Activated CD4-positive, alpha-beta T cell treated with anti-CD3 and anti-CD28 coated beads, Interleukin-10, Interleukin-2, amounts not matched to agents 100 ng/mL and 50 ng/mL, durations not matched to agents 16 hours and 8 hours (primary cell): ENCODE measurements at places on chromosomes 1 and 21.

DNA sequence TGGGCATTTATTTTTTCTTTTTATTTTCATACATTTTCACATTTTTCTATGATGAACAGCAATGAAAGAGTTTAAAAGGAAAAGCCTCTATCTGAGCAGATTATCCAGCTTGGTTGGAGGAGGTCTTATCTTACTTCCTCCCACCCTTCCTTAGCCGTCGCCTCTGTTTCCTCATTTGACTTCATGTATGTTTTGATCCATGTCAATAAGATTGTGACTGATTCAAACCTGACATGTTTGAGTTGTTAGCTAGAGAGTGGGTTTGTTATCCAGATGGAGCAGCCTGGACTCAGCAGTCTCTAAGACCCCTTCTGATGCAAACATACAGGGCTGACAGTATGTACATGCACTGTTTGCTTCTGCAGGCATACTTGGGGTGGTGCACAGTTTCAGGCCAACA, 31.2 kb downstream of the MACO1 start:
- no peak for DNase-seq

- no peak for DNase-seq
Measured at GRCh38 chr1:19605967-19606366, 38.1 kb upstream of the NBL1 start.

- no peak for DNase-seq
Measured at GRCh38 chr1:22365331-22366295, 86.0 kb upstream of the ZBTB40 start.

DNA sequence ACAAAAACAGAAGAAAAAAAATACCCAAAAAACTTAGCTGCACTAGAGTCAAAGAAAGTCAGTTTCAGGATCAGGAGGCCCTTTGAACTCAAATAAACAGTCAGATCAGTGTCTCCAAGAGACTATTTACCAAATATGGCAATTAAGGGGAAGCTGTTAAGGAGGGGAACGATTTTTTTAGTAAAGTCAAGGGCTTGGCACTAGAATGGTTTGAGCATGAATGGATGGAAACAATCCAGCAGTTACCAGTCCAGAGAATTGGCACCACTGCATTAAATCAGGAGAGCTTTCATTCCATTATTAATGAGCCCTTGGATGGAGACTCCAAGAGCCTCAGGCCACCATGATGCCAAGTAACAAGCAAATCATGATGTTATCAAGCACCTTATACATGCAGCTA, 7.2 kb downstream of the TRAPPC3 start:
- DNase-seq = no peak

GRCh38 chr1:6969106-6969505, 183.9 kb downstream of the CAMTA1 start:
- no peak for DNase-seq

DNA sequence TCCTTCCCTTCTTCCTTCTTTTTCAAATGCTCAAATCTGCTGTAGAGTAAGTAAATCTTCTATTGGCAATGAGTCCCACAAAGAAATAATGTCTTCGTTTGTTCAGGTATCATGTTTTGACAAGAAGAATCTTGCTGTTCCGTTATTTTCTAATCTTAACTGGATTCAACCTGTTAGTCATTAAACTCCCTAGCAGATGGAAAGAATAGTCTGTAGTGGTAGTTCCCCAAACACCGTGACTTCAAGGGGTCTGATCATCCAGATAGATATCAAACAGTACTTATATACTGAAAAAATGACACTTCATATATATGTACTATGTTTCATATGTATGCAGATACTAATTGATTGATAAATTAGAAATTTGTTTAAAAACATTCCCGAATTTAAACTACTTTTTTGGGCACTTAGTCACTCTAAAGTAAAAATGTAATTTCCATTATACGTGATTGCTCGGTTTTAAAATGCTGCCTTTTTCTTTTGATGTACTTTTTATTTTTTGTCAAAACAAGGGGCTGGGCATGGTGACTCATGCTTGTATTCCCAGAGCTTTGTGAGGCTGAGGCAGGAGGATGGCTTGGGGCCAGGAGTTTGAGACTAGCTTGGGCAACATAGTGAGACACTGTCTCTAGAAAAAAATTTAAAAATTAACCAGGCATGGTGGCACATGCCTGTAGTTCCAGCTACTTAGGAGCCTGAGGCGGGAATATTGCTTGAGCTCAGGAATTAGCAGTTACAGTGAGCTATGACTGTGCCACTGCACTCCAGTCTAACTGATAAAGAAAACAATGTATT, 335.7 kb upstream of the SNX7 start:
- no peak for DNase-seq

DNA sequence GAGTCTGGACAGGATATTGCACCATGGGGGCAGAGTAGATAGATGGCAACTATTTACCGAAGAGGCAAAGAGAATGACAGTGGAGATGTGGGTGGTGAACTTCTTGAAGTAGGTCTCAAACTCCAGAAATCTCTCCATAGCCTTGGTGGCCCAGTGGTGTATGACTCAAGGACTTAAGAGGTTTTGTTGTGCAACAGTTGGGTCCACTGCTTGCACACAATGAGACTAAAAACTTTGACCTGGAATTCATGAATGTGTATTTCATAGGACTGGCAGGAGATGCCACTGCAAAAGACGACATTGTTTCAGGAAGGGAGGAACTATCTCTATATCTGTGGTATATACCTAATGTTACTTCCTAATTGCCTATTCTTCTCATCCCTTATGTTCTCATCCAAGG, 75.9 kb downstream of the ZSCAN20 start:
- DNase-seq = no peak

- DNase-seq = no peak
Measured at GRCh38 chr1:3404801-3405200, 49.7 kb upstream of the ARHGEF16 start.

- no peak for DNase-seq
Measured at GRCh38 chr21:26756491-26757159, 88.6 kb downstream of the ADAMTS1 start.

DNA sequence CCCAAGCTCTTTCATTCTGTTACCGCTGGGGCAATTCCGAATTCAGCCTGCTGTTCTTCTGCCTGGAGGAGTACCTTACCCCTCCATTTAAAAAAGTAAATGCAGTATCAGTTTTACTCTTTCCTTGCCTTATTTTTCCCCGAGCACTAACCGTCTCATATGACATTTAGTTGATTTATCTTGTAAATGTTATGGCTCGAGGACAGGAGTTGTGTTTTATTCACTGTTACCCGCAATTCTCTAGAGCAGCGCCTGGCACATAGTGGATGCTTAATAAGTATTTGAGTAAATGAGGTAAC, 425 bp upstream of the TADA1 start:
- no peak for DNase-seq

DNA sequence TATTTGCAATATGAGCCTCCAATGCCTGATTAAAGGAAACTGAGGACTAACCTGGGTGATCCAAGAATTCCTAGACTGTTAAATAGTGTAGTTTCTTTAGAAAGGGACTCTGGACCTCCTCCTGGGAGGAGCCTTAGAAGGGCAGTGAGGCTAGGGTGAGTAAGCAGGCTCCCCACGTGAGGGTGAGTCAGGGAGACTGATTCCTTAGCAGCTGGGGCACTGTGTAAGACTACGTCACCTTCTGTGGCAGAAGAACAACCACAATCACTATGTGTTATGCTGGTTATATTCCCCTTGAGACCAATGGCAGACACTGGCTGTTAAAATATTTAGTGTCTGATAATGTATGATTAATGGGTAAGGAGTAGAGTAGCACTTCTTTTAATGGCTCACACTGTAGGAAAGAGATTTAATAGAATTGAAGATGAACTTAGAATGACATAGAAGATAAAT, 53.3 kb upstream of the SYT14 start:
- DNase-seq = peak; percentile 80

DNA sequence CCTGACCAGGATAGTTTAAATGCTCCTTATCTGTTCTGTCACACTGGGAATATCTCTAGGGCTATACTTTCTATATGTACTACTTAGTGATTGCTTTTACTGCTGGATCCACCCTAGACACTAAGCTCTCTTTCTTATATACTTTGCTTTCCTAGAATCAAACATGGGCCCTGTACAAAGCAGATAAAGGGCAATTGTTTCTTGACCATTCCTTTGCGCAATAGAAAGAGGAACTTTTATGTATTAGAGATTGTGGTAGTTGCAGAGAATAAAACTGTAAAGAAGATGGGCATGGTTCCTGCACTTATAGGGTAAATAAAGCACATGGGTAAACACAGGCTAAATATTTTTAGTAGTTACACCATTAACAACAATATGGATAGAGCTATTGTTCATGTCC, 58.8 kb downstream of the ATP6V1G3 start:
- DNase-seq = no peak
